ENCODE measurements at places on chromosomes 4 and X.

DNA sequence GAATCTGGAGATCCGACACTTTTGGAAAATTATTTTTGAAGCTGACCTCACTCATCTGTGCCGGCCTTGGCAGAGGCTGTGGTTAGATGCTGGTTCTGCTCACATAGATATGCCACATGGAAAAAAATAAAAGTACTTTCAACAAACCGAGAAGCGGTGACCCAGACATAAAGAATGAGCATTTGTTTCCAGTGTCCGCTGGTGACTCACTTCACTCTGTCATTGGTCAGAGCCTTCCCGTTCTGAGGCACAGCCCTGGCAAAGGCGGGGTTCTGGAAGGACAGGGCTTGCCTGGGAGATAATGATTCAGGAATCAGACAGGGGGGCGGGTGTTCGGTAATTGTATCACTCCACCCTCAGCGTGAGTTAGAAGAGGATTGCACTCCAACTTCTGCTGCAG is 172.4 kb upstream of the MXRA5 start:
- no peak for DNase-seq

GRCh38 chr4:148618856-148619255 is 176.6 kb upstream of the NR3C2 start:
- no peak for DNase-seq

- DNase-seq, result no peak
Measured at GRCh38 chrX:24672701-24673190, 21.0 kb upstream of the POLA1 start.

DNA sequence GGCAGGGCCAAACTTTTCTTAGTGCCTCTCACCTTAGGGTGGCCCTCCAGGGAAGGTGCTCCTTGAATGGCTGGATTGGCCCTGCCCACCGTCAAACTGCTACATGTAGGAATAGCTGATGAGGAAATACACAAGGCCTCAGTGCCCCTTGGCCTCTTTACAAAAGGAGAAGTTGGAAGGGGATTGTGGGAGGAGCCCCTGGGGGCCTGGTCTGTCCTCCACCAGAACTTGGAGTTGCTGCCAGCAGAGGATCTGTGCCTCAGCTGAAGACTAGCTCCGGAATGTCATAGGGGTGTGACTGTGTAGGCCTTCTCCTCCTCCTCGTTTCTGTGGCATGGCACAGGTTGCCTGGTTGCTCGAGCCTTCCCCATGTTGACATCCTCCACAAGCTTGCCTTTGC is 142.7 kb downstream of the AMMECR1 start:
- no peak for DNase-seq

GRCh38 chrX:134725103-134725690 is 66.9 kb upstream of the PLAC1 start:
- DNase-seq, result no peak

DNA sequence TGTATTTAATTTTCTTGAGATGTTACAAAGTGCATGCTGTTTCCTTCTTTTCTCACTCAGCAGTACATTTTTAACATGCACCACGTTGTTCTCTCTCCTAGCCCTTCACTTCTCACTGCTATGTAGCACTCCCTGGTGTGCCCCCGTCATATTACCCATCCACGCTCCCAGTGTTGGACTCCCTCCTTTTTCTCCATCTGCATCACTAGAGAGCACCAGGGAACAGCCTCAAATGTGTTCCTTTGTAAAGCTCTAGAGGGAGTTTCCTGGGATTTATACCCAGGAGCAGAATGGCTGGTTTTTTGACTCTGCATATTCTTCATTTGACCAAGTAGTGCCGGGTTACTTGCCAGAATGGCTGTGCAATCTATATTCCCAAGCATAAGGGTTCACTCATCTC is 240.3 kb upstream of the ANXA3 start:
- no peak for DNase-seq

DNA sequence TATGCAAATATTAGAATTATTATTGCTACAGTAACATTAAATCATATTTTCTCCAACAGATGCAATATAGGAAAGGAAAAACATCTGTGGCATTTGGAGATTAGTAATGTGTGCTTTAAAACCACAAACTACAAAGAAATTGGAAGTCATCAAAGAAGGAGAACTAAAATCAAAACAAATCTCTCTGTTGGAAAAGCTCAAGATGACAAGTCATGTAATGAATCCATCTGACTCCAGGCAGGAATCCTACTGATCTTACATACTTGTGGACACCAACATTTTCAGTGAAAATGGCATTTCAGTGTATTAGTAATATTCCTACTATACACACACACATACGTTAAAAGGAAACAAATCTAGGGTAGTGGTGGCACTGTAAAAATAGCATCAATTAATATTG is 98.2 kb downstream of the SLC39A8 start:
- no peak for DNase-seq

GRCh38 chrX:13697455-13697854 is 8.5 kb downstream of the RAB9A start:
- no peak for DNase-seq

DNA sequence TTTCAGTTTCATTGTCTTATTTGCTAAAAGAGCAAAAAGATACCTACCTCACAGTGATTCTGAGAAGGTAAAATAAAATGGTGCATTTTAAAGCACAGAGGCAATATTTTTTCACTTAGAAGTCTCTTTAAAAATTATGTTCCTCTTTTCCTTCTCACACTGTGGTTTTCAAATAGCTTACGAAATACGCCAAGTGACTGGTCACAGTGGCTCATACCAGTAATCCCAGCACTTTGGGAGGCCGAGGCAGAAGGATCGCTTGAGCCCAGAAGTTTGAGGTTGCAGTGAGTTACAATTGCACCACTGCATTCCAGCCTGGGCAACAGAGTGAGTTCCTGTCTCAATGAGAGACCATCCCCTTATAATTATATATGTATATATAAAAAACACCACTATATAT is 372.6 kb downstream of the FBXO8 start:
- DNase-seq, result no peak

GRCh38 chr4:179584101-179584500 is 2141.9 kb upstream of the AGA start:
- DNase-seq, result no peak

- no peak for DNase-seq
Measured at GRCh38 chr4:70734971-70735370, 13.2 kb downstream of the RUFY3 start.

GRCh38 chrX:150084496-150085229 is 146.4 kb upstream of the EOLA2 start:
- DNase-seq, result no peak

DNA sequence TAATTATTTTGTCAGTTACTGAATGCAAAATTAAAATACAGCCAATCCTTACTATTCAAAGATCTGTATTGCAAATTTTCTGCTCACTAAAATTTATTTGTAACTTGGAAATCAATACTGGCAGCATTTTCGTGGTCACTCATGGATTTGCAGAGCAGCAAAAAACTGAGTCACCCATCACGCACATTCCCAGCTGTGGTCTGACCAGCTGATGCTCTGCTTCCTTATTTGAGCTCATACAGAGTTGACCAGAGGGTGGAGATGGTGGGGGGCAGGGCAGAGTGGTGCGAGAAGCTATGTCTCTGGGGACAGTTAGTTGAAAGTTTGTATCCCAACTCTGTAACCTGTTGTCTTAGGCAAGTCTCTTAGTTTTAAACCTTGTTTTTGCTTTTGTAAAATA is 214.8 kb downstream of the SPCS3 start:
- DNase-seq, result no peak

DNA sequence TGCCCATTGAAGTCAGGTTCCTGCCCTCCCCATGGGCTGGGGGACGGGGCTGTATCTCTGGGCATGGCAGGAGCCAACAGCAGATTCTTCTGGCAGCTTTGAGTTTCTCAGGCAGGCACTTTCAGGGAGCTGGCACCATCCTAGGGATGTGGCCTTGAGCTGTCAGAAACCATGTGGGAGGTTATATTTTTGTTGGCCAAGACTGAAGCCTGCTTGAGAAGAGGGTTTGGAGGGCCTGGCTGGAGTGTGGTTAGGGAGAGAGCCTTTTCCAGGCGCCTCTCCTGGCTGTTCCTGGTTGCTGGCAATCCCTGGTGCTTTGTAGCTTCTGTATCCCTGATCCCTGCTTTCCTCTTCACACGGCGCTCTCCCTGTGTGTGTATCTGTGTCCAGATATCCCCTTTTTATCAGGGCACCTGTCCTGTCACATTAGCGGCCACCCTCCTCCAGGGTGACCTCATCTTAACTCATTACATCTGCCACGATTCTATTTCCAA is 30.6 kb upstream of the SORCS2 start:
- DNase-seq, result no peak

GRCh38 chrX:31706466-31706865 is 634.6 kb upstream of the FTHL17 start:
- no peak for DNase-seq

DNA sequence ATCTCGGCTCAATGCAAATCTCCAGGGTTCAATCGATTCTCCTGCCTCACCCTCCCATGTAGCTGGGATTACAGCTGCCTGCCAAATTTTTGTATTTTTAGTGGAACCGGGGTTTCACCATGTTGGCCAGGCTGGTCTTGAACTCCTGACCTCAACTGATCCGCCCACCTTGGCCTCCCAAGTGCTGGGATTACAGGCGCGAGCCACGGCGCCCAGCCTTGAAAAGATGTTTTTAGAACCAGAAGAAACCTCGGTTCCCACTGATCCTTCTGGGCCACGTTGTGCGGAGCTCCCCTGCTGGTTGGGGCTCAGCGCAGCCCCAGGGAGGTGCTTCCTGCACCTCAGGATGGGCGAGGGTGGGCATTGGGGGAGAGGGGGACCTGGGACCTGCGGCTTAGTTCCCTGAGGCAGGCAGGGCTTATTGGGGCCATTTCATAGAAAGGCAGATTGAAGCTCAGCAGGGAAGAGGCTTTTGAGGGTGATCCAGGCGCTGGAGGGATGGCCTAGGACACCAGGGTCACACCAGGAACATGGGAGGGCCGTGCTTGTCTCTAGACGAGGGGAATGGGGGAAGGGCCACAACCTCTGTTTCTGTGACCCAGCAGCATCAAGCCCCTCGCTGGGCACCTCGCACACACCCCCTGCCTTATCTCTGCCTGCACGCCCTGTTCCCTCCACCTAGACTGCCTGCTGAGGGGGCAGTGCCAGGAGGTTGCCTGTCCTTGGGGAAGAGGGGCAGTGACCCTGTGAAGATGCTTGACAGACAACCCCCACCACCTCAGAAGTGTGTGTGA is 6.3 kb upstream of the ADD1 start:
- DNase-seq, result no peak

DNA sequence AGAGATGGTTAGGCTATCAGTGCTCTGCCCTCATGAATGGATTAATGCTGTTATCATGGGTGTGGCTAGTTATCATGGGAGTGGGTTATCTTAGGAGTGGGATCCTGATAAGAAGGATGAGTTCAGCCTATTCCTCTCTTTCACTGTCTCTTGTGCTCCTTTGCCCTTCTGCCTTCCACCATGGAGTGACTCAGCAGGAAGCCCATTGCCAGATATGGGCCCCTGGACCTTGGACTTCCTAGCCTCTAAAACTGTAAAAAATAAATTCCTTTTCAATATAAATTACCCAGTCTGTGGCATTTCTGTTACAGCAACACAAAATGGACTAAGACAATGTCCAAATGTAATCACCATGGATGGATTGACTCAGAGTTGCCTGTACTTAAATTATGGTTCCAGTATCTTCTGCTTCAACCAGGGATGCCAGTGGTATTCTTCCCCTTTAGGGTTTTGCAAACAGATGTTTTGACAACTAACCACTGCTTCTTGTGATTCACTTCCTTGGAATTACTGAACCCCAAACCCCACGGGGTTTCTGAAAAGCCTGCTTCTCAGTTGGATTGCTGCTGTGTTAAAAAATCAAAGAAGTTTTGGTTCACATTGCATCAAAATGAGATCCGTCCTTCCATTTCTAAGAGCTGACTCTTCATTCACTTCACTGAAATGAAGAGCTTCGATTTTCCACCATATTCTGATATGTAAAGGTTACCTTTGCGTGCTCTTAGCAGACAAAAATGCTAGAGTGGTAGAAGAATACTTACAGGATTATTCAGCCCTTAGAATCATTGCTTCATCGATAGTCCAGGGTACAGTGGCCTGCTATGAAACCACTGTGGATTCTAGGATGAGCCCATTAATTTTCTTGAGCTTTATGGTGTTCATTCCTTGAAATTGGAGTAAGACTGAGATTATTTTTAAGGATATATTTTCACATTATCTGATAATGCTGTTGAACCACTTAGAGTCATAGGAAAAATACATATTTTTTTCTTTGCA is 107.7 kb downstream of the FRMPD4 start:
- DNase-seq, result no peak

GRCh38 chrX:70423936-70424675 is 992 bp downstream of the GDPD2 start:
- no peak for DNase-seq

DNA sequence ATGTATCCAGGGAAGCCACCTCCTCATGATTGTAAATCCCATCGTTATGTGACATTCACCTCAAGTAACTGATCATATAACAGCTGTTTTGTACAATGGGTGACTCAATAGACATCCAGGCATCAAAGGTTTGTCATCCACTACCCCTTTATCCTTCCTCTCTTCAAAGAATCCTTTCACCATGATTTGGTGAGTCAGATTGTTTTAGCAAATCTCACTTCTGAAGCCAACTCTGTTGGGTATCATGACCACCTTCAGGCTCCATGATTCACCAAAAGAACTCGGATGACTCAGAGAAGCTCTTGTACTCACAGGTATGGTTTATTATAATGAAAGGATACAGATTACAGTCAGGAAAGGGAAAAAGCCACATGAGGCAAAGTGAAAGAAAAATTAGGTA is 132.1 kb downstream of the PWWP3B start:
- no peak for DNase-seq

DNA sequence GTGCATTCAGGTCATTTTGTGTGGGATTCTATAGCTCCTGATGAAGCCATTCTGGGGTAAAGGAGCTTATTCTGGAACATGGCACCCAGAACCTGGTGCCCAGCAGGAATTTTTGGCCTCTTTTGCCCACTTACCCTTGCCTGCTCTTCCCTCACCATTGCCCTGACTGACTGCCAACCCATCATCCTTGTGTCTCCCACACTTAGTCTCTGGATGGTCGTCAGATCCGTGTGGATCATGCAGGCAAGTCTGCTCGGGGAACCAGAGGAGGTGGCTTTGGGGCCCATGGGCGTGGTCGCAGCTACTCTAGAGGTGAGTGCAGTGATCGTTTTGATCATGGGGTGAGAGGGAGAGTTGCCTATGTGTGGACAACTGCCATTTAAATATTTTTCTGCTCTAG is 1.8 kb downstream of the RBM3 start:
- DNase-seq, result no peak

- peak; percentile 69 for DNase-seq
Measured at GRCh38 chrX:153667956-153668396, 5.6 kb downstream of the PNCK start.

DNA sequence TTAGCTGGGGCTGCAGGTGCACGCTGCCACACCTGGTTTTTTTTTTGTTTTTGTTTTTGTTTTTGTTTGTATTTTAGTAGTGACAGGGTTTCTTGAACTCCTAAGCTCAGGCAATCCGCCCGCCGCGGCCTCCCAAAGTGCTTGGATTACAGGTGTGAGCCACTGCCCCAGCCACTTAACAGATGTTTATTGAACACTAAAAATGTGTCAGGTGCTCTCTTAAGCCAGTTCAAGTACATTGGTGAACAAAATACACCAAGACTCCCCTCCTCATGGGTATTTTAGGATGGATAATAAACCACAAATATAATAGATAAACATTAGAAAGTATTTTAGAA is 69.9 kb downstream of the TRAPPC11 start:
- DNase-seq, result no peak

All from effector CD4-positive, alpha-beta T cell (primary cell).